ENCODE measurements at places on chromosomes 7 and 10. TPM values are rescaled to one million over a fixed set of nuclear protein-coding genes. Genes with fewer than 3 reads are reported as not detected.

DNA sequence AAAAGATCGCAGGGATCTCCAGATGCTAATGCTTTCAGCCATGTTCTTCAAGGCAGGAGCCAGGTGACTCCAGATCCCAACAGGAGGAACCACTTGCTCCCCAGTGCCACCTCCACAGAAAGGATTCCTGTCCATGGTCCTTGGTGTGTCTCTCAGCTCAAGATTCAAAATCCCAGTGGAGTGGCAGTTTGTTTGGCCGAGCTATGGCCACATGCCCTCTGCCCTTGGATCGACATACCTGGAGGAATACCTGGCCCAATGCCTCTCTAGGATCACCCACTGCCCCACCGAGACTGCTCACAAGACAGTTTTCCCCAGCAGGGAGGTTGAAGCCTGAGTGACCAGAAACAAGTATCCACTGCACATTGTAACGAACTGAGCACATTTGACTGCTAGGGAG is 3.9 kb upstream of the GPRIN2 start:
- DNase-seq = no peak

DNA sequence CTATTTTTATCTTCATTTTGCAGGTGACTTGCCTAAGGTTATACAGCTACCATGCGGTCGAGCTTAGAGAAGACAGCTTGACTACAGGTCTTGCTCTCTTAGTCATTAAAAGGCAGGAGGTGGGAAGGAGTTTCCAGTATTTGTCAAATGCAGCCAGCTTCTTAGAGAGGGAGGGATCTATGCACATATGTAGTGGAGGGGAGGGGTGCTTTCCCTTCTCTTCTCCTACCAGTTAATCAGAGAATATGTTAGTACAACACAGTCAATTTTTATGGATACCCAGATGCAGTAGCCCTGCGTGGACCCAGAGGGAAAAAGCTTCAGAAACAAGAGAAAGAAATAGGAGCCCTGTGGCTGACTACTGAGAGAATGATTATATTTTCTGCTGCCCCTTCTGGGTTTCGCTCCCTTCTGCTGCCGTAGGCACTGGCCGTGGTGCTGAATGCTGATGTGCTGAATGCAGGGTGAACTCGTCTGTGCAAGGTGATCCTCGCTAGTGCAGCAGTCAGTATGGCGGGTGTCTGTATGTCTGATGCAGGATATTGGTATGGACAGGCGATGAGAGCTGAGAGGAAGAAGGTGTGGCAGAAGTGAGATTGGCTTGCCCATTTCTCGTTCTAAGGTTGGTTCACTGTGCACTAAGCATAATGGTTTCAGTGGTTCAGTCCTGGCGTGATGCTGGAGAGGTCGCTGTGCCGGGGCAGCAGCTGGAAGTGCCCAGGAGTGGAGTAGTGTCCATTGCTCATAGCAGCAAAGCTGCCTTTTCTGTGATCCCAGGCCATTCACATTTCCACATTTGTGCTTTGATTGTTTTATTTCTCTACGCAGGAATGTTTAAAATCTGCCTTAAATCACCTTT is 189.2 kb upstream of the PODXL start:
- DNase-seq = no peak

- no peak for DNase-seq
These were observed 109.6 kb downstream of the KIAA1217 start for GRCh38 chr10:24318517-24318916.

- no peak for DNase-seq
These were observed 45.2 kb downstream of the TBXAS1 start for GRCh38 chr7:139874302-139874629.

GRCh38 chr10:49512121-49512809 is 26.7 kb downstream of the ERCC6 start:
- no peak for DNase-seq

- no peak for DNase-seq
These were observed 40.6 kb downstream of the CCDC172 start for GRCh38 chr10:116364868-116365267.

DNA sequence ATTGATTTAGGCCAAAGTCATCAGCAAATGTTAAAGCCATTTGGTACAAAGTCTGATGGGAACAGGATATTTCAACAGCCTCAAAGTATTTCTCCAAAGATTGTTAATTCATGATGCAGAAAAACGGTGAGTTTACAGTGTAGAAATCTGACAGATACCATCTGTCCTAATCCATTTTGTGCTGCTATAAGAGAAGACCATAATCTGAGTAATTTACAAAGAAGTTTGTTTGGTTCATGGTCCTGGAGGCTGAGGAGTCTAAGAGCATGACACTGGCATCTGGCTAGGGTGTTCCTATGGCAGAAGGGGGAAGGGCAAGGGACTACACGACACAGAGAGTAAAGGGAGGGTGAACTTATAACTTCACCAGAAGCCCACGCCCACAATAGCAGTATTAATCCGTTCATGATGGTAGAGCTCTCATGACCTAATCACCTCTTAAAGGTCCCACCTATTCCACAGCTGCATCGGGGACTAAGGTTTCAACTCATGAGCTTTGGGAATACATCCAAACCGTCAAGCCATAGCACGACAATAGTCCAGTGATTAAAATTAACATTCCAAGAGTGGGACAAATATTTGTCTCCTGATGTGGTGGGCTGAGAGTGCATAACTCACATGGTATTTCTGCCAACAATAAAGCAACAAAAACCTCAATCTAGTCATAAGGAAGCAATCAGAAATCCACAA is 298.6 kb upstream of the AKR1E2 start:
- no peak for DNase-seq

- no peak for DNase-seq
These were observed 6.9 kb upstream of the ZNF138 start for GRCh38 chr7:64787295-64787694.

- no peak for DNase-seq
These were observed 8.2 kb upstream of the NRG3 start for GRCh38 chr10:81866753-81867152.

GRCh38 chr10:49564461-49565009 is 25.6 kb upstream of the ERCC6 start:
- DNase-seq = no peak

GRCh38 chr10:83164156-83164555 is 975.2 kb upstream of the GHITM start:
- DNase-seq = no peak

GRCh38 chr7:18276380-18276779 is 219.2 kb upstream of the HDAC9 start:
- no peak for DNase-seq

DNA sequence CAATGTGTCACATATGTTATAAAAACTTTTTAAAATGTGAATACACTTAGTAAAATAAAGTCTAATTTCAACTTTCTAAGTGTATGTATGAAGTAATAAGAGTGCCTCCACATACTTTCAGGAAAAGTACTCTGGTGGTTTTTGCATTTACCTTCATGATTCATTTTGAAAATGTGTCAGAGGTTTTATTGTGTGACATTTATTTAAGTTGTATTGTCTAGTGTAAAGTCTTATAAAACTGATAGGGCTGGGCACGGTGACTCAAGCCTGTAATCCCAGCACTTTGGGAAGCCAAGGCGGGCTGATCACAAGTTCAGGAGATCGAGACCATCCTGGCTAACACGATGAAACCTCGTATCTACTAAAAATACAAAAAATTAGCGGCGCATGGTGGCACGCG is 226.5 kb downstream of the ITGB1 start:
- no peak for DNase-seq

GRCh38 chr7:17986851-17987250 is 40.8 kb downstream of the PRPS1L1 start:
- DNase-seq = no peak

NEURL1 gene
- total RNA-seq = 0.12 TPM

AGAP5 gene
- 8.8 TPM for total RNA-seq

CYP51A1 gene
- total RNA-seq = 22.2 TPM

LRMDA gene
- total RNA-seq = 12.0 TPM

SPDYE16 gene
- not detected for total RNA-seq

NUDT1 gene
- 15.3 TPM for total RNA-seq

TMEM225B gene
- 0.95 TPM for total RNA-seq

ADAMTS14 gene
- total RNA-seq = 0.47 TPM
